CD4-positive, alpha-beta memory T cell (primary cell): ENCODE measurements at places on chromosomes 16 and 17. TPM values are rescaled to one million over a fixed set of nuclear protein-coding genes. Genes with fewer than 3 reads are reported as not detected.

DNA sequence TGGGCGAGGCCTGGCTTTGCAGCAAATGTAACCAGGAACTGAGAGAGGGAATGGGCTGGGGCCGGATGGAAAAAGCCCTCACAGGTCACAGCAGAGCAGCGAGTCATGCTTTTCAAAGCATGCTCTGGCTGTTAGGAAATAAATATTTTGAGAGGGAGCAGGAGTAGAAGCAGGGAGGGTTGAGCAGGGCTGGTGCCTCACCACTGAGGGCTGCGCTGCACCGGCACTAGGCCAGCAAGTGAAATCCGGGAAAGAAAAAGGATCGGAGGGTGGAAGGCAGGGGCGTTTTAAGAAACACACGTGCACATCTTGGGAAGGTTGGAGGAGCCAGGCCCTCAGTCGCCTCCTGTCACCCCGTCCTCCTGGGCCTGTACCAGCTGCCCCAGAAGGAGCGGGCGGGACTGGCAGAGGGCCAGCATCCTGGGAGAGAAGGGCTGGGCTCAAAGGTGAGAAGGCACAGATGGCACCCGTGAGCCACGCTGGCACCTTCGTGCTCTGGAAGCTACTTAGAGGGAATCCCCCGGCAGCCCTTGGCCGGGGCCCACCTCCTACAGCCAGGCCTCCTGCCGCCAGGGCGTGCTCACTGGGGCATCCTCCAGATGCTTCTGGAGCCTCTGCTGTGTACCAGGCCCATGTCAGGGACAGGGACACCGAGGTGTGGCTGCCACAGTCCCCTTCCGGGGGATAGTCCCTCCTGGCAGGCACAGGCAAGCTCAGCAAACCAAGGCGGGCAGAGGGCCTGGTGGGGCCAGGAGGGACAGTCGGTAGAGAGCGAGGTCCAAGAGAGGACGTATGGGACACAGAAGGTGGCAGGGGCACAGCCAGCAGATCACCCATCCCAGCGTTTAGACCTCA, 71.5 kb upstream of the PLCG2 start:
- no peak for DNase-seq

- no peak for DNase-seq
Measured at GRCh38 chr16:381789-382717, at the start of gene PGAP6. Gene PGAP6, minus strand, starts transcription at chr16:381978. Its CDS starts 157 bp downstream, at chr16:381821.

GRCh38 chr17:55215711-55216110, 49.0 kb upstream of the HLF start:
- no peak for DNase-seq

- no peak for DNase-seq
Measured at GRCh38 chr17:43898446-43898845, 8.9 kb downstream of the MPP2 start.

GRCh38 chr17:74740641-74741387, 3.8 kb downstream of the RAB37 start:
- DNase-seq, result no peak

DNA sequence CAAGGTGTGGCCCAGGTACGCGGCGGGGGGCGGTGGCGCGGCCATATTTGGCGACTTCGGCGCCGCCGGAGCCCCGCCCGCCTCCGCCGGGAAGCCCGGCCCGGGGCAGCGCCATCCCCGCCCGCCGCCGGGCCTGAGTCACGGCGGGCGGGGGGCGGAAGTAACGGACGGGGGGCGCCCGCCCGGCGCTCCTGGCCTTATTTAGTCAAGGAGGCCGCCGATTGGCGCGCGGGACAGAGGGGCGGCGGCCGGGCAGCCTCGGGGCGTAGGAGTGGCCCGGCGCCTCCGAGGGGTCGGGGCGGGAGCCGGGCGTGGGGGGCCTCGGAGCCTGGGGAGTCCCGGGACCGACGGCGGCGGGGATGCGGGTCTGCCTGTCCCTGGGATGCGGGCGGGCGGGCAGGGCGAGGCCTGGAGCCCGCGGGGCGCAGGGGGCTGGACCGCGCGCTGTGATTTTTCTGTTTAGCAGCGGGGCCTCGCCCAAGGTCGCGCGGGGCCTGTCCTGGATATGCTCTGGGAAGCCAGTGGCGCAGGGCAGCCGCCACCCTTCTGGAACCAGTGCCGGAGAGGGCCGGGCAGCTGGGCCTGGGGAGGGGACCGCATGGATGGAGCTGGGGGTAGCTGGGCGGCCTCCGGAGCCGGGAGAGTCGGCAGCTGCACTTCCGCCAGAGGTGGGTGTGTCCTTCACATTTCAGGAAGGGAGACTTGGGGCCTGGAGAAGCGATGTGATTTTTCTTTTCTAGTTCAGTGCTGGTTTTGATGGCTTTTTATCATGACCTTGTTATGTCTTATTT, 2.3 kb upstream of the ACTG1 start:
- DNase-seq, result peak; percentile 61

- DNase-seq, result no peak
Measured at GRCh38 chr16:1341495-1342420, 8.3 kb downstream of the BAIAP3 start.

DNA sequence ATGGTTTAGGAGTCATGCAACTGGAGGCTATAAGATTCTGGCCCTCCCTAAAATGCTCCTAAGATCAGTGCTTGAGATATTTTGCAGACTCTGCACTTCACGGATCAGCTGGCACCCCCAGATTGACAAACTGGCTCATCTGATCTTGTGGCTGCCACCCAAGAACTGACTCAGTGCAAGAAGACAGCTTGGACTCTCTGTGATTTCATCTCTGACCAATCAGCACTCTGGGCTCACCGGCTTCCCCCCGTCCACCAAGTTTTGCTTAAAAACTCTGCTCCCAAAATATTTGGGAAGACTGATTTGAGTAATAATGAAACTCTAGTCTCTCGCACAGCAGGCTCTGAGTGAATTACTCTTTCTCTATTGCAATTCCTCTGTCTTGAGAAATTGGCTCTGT, 26.3 kb upstream of the CCL2 start:
- no peak for DNase-seq

DNA sequence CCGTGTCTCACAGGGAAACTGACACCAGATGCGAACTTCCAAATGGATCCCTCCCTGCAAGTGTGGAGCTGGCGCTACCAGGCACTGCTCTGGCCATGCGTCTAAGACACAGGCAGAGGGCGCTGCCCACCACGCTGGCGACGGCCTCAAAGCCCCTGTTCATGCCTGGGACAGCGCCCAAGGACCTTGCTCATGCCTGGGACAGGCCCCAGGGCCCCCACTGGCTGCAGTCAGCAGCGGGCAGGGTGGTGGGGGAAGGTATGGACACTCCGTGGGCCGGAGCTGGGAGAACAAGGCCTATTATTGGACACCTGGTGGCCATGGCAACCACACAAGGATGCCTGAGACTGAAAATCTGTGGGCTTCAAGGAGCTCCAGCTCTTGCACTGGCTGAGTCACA, 8.8 kb downstream of the ZG16B start:
- DNase-seq, result peak; percentile 40

DNA sequence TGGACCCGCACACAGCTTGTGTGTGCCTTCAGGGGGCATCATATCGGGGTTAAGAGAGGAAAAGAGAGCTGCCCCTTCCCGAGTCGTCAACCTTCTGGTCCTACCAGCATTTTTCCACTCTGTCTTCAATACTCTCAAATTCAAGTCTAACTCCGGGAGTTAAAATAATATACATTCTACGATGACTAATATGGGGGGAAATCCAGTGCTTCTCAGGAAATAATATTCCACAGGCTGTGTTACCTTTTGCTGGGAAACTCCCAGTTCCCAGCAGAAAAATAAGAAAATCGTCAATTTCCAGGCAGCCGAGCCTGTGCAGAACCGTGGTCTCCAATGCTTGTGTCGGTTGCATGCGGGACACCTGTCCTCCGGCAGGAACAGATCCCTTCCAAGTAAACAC, 105.0 kb upstream of the FOXF1 start:
- DNase-seq, result no peak

DNA sequence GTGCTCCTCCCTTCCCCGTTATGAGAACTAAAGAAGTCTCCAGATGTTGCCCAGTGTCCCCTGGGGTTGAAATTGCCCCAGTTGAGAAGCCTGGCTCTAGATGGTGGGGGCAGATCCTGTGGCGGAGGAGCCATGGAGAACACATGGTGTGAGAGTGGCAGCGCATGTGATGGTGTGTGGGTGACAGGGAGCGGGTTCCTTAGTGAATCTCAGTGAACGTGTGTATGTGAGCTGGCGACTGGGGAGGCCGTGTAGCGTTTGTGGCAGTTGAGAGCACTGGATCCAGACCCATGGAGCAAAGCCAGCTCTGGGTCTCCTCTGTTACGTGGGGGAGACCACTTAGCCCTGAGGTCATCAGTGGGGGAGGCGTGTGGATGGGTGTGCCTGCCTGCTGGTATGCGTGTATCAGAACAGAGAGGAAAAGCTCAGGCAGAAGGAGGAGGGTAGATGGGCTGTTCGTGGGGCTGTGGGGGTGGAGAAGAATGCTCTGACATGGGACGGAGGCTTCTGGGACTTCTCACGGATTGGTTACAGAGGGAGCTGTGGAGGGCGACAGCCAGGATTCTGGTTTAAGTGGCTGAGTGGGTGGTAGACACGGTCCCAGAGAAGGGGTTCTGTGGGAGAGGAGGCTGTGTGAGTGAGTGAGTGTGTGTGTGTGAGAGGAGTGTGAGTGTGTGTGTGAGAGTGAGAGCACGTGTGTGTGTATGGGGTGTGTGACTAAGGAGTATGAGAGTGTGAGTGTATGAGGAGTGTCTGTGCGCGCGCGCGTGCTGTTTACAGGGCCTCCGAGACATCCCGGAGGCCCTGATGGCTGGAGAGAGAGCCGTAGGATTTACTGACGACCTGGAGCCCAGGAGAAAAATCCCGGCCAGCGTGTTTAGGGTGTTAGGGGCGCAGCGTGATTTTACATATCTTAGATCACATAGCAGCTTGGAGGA, 193.8 kb downstream of the SNX29 start:
- no peak for DNase-seq

GRCh38 chr17:17052462-17053221, 10.4 kb downstream of the MPRIP start:
- no peak for DNase-seq

The PPL gene
- not detected for total RNA-seq

The EVPLL gene
- not detected for total RNA-seq

DNA sequence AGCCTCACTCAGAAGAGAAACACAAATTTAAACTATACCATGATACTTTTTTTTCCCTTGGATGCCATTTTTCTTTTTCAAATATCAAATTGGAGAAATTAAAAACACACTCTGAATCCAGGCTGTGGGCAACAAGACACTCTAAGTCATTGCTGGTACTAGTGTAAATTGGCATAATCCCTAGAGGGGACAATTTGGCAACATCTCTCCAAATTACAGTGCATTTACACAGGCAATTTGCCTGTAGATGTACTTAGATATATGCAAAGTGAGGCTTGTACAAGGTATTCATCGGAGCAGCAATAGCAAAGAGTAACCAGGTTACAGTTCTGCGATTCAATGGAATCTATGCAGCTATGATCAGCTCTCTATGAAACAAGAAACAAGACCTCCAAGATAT, 6.7 kb upstream of the GUCY2D start:
- no peak for DNase-seq

DNA sequence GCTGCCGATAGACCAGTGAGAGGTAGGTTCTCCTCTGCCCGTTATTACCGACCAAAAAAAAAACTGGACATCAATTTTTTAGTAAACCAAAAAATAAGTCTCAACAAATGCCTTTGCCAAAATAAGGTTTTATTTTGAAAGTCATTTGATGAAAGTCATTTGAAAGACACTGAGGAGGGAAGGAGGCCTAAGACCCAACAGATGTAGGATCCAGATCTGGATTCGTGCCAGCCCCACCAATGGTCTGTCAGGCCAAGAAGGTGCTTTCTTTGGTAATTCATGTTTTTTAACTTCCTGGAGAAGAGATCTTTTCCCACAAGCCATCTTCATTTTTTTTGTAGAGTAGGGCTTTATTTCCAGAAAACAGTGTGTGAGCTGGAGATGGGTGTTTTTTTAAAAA, 18.1 kb downstream of the NTAN1 start:
- DNase-seq, result no peak

DNA sequence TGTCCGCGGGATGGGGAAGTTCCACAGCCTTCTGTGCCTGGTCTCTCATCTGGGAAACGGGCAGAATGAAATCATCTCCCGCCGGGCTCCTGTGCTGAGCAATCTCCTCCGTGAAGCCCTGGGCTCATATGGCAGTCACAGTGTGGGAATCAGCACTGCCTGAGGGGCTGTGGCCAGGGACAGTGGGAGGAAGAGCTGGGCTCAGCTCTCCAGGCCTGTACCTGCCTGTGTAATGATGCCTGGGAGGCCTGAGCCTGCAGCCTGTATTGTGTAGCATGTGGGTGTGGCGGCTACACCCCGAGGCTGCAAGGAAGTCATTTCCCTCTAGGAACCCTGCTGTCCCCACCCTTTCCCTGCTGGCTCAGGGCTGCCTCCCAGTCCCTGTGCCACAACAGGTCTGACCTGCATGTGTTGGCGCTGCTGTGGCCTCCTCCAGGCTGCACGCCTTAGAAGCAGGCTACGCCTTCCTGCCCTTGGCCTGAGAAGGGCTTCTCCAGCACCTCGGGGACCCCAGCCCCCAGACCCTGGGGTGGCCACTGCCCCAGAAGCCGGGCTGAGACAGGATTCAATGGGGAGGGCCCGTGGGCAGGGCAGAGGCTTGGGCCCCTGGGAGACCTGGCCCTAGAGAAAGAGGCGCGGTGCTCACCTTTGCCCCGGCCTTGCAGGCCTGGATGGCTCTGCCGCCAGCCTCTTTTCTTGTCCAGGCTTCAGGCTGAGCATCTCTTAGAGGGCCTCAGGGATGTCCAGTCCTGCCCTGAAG, 2.1 kb downstream of the ITGB4 start:
- no peak for DNase-seq

The OSGIN1 gene
- 1.2 TPM for total RNA-seq

The NEK8 gene
- total RNA-seq, result 13.8 TPM

DNA sequence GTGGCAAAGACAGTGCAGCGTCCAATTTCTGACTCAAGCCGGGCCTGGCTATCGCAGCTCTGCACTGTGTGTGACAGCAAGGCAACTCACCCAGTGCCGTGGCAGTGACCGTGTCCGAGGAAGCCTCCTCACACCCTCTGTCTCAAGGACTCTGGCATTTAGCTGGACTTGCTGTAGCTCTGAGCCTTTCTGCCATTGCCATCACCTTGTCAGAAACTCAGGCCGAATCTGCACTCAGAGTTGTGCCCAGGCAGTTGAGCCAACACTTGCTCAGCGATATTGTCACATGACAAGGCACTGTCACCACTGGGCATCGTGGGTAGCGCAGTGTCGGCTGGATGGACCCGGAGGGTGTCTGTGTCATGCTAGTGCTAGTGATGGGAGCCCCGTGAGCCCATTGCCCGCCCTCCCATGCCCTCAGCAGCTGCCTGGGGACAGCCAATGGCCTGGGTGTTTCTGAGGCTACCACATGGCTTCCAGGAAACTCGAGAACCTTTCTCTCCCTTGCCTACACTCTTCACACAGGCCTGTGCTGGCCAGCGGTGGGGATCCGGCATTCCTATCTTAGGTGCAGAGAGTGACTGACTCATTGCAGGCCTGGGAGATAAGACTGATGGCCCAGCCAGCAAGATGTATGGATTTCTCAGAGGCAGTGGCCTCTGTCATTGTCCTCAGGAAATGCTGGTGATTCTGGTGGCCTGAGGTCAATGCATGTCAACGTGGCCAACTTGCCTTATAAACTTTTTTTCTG, 22.1 kb upstream of the STH start:
- no peak for DNase-seq

GRCh38 chr16:70568601-70569237, 45.1 kb downstream of the SF3B3 start:
- no peak for DNase-seq

GRCh38 chr17:14302431-14303099, 1.7 kb downstream of the HS3ST3B1 start:
- DNase-seq, result peak; percentile 81
